ENCODE measurements at places on chromosomes 12 and 14.

- no peak for DNase-seq
Measured at GRCh38 chr14:93745603-93746273, 42.5 kb downstream of the PRIMA1 start.

DNA sequence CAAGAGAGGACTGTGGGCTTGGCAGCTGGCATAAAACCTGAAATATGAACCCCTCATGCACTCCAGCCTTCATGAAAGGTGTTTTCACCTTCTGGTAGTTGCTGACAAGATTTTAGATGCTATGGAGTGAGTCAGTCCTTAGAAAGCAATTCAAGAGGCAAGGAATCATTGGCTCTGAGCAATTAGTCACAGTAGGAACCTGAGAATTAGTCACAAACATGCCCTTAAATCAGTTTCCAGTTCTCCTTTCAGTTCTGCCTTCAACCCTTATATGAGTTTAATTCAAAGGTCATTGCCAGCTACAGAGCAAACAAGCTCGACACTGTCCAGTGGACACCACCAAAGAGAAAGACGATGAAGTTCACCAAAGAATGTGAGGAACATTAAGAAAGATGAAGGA, 472.3 kb downstream of the GLT1D1 start:
- no peak for DNase-seq

- DNase-seq: no peak
Measured at GRCh38 chr14:29529418-29529817, 398.2 kb downstream of the PRKD1 start.

- no peak for DNase-seq
Measured at GRCh38 chr12:69633061-69633460, 22.4 kb upstream of the LRRC10 start.

DNA sequence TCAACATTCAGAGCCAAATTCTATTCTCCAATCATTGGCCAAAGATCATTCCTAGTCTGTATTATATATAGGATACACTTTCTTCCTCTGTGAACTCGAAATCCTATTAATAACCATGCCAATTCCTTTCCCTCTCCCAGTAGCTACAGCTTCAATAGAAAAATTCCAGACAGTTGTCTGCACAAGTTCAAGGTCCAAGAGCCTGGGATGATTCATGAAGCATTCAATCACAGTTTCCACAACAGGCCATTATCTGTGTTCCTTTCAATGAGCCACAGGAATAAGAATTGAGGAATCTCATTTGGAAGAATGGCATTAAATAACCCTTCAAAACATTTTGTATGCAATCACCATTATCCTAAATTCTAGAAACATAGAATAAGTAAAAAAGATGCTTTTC, 437.4 kb downstream of the RMST start:
- no peak for DNase-seq

DNA sequence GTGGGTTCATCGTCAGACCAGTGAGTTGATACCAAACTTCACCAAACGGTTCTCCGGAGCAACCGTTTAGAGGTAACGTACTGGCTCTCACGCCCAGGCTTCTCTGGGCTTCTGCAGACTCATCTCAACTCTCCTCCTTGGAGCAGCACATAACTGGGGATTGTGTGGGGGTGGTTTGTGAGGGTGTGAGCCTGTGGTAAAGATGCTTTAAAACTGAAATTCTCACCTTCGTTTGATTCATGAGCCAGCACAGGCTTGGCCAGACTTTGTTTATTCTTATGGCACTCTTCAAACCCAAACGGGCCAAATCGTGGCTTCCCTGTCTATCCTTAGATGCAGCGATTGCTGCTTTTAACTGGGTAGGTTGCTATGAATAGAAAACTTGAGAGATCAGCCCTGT, 121.3 kb downstream of the SAMD4A start:
- no peak for DNase-seq

GRCh38 chr12:2841056-2841650, 6.3 kb upstream of the NRIP2 start:
- DNase-seq: no peak

DNA sequence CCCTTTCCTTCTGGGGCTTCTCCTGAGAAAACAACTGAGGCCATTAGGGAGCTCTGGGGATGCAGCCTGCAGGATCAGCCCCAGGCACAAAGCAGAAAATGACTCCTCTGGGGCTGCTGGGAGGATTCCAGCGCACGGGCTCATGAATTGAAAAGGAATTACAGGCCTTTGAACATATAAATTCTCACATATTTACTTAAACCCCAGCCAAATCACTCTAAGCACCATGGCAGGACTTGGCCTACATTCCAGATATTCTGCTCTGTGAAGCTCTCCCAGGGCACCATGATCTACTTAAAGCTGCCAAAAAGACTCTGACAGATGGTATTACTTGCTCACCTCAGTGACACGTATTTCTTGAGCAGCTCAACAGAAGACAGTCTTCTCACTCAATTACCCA, 87.2 kb downstream of the ZFC3H1 start:
- no peak for DNase-seq

GRCh38 chr12:6767353-6768319, 1.5 kb downstream of the PTMS start:
- no peak for DNase-seq

DNA sequence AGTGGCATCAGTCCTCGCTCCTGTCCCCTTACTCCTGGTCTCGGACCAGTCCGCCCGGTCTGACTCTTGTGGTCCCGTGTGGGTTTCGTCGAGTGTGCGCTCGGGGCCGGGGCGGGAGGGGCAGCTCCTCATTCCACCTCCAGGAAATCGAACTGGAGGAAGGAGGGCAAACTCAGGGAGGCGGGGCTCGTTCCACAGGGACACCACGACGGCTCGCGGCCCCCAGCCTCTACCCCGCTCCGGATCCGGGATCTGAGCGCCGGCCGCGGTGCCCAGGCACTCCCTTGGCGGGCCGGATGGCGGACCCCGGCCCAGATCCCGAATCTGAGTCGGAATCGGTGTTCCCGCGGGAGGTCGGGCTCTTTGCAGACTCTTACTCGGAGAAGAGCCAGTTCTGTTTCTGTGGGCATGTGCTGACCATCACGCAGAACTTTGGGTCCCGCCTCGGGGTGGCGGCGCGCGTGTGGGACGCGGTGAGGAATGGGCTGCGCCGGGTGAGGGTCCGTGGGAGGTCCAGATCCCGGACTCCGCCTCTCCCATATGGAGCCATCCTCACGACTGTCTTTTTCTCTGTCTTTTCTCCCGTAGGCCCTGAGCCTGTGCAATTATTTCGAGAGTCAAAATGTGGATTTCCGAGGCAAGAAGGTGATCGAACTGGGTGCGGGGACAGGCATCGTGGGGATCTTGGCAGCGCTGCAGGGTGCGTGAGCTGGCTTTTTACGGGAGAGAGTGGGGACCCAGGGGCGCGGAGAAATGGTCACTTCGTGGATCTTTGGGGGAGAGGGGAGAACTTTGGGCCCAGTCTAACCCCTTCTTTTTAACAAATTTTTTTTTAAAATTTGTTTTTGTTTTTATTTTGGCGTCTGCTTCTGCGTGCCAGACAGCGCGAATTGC, at the start of gene EEF1AKMT3:
EEF1AKMT3 (plus strand) TSS at position 186 of the 894 bp plus-strand sequence; CDS start at position 297, 111 bp downstream.
- no peak for DNase-seq

- DNase-seq: peak; percentile 9
Measured at GRCh38 chr12:67025543-67026114, 243.5 kb upstream of the CAND1 start.

- DNase-seq: no peak
Measured at GRCh38 chr12:125856896-125857295, 791.7 kb downstream of the AACS start.

DNA sequence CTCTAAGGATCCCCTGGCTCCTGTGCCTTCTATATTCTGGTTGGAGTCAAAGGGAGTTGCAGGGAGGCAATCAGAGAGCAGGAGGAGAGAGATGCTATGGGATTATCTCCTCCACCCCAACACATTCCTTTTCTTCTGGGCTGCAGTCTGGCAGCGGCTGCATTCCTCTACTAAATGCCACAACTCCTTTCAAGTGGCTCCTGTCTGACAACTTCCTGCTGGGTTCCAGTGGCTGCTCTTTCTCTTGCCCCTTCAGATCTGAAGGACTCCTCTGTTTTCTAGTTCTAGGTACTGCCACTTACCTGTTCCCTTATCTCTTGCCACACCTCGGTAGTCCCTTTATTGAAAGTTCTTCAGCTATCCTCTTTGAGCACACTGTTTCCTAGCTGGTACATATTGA, 425.0 kb downstream of the SNAPC1 start:
- DNase-seq: no peak

DNA sequence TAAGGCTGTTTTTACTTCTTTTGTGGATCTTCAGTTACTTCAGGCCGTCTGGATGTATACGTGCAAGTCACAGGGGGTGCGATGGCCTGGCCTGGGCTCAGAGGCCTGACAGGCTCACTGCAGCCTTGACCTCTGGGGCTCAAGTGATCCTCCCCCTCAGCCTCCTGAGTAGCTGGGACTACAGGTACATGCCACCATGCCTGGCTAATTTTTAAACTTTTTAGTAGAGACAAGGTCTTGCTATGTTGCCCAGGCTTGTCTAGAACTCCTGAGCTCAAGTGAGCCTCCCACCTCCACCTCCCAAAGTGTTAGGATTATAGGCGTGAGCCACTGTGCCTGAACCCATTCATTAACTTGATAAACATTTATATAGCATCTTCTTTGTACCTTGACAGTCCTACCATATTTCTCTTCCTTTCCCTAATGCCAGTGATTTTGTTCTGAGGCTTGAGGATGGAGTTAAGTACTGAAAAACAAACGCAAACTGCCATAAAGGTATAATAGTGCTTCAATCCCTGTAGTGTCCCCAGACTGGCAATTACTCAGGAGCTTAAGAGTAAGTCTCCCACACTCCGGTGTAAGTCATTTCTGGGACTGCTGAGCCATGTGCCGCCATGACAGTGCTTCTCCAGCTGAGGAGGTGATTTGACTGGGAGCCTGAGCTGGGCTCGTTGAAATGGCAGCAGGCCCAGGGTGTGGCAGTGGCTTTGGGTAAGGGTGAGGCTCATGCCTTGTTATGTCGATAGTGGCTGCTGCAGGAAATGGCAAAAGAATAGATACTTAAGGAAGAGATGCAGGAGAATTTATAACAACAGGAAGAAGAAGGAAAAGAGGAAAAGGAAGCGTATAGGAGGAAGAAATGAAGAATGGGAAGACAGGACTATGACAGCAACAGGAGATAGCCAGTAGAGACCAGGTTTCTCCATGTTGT, 43.7 kb upstream of the HECTD1 start:
- no peak for DNase-seq

DNA sequence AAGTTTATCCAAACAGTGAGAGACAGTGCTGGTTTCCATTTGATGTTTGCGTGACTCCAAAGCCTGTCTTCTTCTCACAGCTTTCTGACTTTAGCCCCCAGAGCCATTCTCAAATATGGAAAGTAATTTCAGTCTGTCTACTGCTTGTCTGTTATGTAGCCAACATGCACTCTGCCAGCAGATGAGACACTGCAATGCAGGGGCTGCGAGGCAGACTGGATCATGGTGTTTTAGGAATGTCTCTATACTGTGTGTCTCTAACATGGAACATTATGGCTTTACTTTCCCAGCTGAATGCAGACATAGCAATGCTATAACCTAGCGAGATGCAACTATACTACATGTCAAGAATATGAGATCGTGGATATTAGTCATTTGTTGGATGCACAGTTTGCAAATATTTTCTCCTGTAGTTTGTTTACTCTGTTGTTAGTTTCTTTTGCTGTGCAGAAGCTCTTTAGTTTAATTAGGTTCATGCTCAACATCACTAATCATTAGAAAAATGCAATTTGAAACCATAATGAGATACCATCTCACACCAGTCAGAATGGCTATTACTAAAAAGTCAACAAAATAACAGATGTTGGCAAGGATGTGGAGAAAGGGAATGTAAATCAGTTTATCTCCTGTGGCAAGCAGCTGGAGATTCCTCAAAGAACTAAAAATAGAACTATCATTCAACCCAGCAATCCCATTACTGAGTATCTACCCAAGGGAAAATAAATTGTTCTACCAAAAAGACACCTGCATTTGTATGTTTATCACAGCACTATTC, 235.8 kb upstream of the TMTC1 start:
- no peak for DNase-seq

DNA sequence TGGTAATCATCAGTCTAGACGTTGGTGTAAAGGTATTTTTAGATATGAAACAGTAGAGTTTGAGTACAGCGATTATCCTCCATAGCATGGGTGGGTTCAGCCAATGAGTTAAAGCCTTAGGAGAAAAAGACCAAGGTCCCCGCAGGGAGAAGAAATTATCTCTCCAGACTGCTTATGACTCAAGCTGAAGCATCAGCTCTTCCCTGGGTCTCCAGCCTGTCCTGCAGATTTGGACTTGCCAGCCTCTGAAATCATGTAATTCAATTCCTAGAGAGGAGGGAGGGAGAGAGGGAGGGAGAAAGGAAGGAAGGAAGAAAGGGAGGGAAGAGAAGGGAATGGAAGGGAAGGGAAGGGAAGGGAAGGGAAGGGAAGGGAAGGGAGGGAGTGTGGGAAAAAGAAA, 12.0 kb upstream of the DTX1 start:
- no peak for DNase-seq

- no peak for DNase-seq
Measured at GRCh38 chr12:32454075-32454474, 54.7 kb downstream of the FGD4 start.

- DNase-seq: no peak
Measured at GRCh38 chr12:69225251-69225910, 14.0 kb upstream of the CPSF6 start.

DNA sequence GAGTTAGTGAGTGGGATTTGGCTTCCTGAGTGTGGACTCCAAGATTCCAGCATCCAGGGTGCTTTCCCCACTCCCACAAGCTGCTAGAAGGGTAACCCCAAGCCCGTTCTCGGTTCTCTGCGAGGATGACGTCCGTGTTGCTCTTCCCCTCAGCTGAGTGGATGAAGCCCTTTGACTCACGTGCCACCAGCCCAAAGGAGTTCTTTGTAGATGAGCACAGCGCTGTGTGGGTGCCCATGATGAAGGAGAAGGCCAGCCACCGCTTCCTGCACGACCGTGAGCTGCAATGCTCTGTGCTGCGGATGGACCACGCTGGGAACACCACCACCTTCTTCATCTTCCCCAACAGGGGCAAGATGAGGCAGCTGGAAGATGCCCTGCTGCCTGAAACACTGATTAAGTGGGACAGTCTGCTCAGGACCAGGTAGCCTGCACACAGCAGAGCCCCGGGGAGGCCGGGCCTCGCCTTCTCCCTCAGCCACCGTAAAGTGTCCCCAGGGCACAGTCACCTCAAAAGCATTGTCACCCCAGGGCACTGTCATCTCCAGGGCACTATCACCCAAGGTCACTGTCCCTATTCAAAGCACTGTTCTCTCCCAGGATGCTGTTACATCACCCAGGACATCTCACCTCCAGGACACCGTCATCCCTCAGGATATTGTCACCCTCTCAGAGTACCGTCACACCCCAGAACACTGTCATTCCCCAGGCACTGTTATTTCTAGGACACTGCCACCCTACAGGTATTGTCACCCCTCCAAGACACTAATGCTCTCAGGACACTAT, 31.3 kb downstream of the SERPINA3 start:
- no peak for DNase-seq

GRCh38 chr12:52063082-52063924, 6.5 kb upstream of the ATG101 start:
- DNase-seq: no peak

DNA sequence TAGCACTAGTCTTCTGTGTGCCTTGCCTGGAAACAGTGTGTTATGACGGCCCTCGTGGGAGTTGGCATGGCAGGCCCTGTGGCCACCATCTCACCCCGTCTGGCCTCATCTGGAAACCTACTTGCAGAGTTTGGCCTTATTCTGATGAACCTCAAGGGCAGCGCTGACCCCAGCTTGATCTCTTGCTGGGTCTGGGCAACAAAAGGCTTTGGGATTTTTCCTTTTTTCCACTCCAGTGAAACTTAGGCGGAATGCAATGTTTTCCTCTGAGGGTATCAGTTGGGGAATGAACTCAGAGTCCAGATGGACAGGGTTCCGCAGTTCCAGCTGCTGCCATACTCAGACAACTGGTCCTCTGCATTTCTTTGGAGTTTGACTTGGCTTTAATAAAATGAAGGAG, 15.9 kb downstream of the CACNA1C start:
- no peak for DNase-seq

- DNase-seq: no peak
Measured at GRCh38 chr14:99748529-99748928, 44.7 kb upstream of the EML1 start.

Measured in activated naive CD4-positive, alpha-beta T cell (primary cell).